ENCODE measurements at places on chromosomes 4 and X. TPM values are rescaled to one million over a fixed set of nuclear protein-coding genes. Genes with fewer than 3 reads are reported as not detected.

The TMPRSS11A gene
- total RNA-seq, result not detected

The CT55 gene
- total RNA-seq, result not detected

The IL3RA gene
- 7.5 TPM for total RNA-seq

The CISD2 gene
- 38.4 TPM for total RNA-seq

The NHS gene
- 11.4 TPM for total RNA-seq

The VCX3A gene
- not detected for total RNA-seq

The KCNE5 gene
- total RNA-seq, result 0.16 TPM

The IL13RA2 gene
- not detected for total RNA-seq

The RRH gene
- total RNA-seq, result 0.99 TPM

The MTNR1A gene
- not detected for total RNA-seq

The VSIG4 gene
- total RNA-seq, result not detected

The PIN4 gene
- 6.2 TPM for total RNA-seq

The CHRDL1 gene
- not detected for total RNA-seq

The ARSJ gene
- not detected for total RNA-seq

The ADH4 gene
- total RNA-seq, result not detected

The LDOC1 gene
- 5.8 TPM for total RNA-seq

The PABPC4L gene
- not detected for total RNA-seq

The PAGE2 gene
- not detected for total RNA-seq

The CLDN22 gene
- not detected for total RNA-seq

The NPY1R gene
- not detected for total RNA-seq

The TRIM60 gene
- total RNA-seq, result not detected

The SULT1B1 gene
- 4.5 TPM for total RNA-seq
